ENCODE measurements at places on chromosomes 7 and 10.

- DNase-seq: no peak
Measured at GRCh38 chr10:77359950-77360520, 277.6 kb downstream of the KCNMA1 start.

DNA sequence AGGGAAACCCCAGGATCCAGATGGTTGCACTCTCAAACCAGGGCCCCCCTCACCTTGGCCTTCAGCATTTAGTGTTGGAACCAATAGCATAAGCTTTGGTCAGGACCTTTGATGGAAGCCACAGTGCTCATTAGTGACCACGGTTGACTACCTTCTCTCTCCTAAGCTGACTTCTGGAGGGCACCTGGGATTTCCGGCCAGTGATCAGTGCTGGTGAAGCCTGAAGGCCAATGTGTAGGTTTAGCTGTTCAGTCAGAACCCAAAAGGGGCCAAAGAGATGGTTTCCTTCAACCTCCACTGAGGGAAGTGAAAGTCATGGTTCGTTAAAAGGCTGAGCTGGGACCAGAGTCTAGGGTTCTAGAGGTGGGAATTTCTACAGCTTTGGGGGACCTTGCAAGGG, 46.4 kb downstream of the TCF7L2 start:
- DNase-seq: no peak

DNA sequence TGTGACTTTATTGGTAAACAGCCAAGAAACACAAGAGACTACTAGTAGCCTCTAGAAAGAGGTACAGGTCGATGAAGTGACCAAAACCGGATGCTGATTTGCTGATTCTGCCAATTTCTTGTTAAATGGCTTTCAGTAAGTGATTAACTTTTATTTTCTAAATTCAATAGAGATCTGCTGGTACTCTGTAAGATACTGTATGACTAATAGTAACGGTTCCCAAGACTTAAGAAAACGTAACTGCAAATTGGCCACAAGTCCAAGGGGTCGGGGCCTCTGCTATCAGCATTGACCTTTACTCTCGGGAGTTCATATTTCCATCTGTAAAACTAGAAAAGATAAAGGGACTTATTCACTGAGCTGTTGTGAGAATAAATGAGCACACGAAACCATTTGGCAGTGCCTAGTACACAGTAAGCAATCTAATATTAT, 1.4 kb downstream of the FAM3C start:
- no peak for DNase-seq

- no peak for DNase-seq
Measured at GRCh38 chr7:134287916-134288659, 28.6 kb downstream of the SLC35B4 start.

DNA sequence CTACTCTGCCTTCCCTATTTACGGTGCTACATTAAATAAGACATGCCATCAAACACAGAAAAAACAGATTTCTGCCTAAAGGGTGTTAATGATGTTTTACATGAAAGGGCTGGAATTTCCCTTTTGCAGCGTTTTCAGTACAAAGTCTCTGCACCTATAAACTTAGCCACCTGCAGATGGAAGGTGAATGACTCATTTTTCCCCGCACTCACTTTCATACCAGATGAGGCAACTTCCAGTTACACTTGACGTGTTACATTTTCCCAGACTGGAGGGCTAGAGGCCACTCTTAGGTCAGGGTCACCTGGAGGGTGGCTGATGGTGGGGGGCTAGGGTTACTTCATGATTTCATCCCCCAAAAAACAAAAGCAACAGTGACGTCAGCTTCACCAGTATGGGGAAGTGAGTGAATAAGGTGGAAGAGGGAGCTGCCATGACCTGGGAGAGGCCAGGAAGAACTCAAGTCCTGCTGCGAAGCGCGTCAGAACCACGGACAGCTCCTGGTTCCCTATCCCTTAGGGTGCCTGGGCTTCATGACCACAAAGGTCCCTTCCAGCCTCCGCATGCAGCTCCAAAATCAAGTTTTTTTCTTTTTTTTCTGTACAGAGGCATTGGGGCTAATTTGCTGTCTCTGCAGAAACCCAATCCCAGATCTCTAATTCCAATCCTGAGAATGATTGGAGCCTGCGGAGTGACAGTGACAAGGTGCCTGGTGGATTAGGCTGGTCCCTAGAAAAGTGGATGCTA, 94.0 kb downstream of the ADARB2 start:
- DNase-seq: no peak

DNA sequence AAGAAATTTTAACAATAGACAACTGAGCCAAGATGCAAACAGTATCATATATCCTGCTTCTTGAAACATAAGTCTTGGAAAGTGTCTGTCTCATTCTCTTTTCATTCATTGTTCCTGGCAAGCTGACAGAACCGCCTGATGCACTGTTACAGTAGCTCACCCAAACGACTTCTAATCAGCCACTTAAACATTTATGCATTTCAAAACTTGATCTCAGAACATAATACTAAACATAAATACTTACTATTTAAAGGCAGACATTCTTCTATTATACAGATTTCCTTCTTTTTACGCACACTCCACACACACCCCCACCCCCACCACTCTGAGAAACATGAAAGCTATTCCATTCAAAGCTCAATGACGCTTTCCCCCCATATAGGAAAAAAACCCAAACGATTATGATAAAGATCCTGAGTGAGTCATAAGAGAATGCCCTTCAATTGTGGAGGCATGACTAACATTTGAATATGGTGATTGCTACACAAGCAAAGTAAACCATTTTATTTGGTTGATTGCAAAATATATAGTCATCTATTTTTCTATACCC, 30.5 kb downstream of the SHTN1 start:
- DNase-seq: no peak

DNA sequence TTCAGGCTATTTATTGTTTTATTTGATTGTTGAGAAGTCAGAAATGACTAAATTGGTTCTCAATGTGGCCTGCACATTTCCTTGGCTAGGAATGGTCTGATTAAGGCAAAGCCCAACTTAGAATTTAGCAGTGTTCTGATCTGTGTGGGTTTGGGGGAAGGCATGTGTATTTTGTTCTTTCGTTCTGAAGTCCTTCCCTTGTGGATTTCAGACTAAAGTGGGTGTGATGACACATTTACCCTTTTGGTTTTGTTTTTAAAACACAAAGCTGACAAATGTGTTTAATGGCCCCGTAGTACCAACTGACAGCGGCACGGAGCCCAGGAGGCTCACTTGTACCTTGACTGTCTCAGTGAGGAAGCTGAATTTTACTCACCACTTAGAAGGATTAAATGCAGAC, 452.3 kb upstream of the GALNT17 start:
- no peak for DNase-seq

DNA sequence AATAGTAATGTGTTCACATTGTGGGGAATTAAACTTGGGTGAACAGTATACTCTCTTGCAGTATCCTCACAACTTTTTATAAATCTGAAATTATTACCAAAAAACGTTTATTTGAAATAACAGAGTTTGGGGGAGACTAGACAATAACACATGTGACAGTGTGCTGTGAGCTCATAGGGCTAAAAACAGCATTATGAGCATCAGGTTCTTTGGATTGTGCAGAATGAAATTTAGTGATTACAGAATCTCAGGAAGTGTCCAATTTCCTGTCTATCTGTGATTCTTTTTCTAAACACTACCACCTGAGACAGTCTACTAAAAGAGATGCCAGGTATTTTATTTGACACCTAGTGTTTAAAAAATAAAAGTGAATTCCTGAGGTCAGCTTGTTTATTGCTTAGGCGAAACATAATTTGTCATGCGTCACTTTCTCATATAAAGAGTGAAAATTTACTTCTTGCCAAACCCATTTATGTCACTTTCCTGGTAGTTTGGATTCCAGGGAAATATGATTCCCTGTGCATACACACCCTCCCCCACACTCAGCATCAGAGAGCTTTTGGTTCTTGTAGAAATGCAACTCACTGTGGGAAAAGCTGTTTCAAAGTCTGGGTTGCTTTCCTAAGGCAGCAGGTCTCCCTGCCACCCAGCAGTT, 71.2 kb downstream of the AOAH start:
- DNase-seq: no peak

DNA sequence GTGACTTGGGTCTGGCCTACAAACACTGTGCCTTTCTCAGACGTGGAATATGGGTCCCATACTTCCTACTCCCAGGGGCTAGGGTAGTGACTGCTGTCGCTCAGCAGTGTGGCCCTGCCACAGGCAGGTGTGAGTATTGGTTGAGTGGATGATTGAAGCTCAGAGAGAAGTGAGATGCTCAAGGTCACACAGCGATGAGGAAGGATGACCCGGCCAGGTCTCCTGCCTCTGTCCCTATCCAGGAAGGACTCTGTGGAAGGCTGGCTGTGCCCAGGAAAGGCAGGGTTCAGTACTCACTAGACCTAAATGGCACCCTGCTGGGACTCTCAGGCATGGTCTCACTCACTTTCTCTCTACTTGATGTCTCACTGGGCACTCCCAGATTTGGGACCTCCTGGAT, 2.8 kb downstream of the PRF1 start:
- DNase-seq: no peak

DNA sequence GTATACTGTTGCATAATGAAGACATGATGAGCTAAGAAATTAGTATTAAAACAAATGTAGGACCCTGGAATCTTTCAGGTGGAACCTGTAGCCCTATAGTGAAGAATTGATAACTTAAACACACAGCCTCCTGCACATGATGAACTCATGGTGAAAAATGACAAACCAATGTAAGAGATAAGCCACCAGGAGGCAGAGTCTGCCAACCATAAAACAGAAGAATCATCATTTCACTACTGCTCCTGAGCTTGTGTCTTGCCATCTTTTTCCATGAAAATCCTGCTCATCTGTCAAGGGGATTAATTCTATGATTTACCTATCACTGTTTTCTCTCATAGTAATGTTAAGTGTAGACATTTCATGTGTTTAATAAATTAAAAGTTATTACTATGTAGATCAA, 363.9 kb downstream of the MALRD1 start:
- DNase-seq: no peak

DNA sequence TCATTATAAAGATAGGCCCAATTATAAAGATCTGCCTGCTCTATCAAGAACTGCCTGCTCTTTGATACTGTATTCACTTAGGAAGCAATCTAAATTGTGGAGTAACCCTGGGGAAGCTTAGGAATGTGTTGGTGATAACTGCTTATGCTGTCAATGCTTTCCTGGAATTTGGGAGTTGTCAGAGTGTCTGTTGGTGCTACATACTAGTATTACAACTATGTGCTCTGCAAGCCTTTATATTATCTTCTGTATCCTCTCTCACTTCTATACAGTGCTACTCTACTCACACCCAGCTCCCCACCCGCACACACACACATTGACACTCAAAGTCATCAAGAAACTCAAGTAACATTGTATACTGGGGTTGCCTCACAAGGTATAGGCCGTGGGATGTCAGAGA, 6.1 kb downstream of the ZNF277 start:
- DNase-seq: no peak

DNA sequence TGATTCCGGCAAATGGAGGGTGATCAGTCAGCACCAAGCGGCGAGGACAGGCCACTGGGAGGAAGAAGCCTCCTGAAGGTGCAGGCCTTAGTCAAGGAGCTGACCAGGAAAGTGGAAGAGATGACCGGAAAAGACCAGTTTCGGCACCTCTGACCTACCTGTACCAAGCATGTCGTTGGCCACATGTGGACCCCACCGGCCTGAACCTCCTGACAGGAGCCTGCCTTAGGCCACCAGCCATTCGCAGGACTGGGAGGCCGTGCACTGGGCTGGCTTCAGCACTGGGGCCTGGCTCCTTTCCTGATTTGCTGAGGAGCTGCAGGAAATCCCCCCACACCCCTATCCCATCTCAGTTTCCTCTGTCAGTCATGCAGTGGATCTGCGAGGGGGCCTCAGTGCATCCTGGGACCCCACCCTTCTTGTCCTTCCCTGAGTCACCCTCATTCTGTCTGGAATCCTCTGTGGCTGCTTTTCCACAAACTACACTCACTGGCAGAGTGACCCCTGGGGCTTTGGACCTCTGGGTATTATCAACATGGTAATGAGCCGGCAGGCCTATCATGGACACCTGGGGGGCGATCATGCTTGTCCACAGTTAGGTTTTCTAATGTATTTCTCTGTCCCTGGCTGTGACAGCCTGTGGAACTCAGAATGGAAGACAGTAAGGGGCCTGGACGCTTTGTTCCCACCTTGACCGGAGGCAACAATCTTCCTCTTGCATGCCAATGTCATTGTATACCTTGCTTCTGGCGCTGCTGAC, 33.0 kb downstream of the RAMP3 start:
- DNase-seq: no peak

GRCh38 chr7:81810476-81811155, 40.8 kb upstream of the HGF start:
- no peak for DNase-seq

DNA sequence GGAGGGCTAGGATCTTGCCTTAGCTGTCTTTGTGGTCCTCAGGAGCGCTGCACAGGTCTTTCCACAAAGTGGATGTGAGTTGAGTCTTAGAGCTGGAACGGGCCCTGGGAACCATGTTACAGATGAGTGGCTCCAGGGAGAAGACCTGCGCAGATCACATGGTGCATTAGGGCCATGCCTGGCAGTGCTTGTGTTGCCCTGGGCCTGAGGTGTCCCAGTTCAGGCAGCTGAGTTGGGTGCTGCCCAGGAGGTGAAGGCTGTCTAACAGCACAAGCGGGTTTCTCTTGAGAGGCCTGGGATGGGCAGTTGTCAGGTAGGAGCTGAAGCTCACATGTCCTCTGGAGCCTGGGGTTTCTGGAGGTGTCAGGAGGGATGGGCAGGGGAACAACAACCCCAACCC, 33.7 kb upstream of the ANKRD2 start:
- no peak for DNase-seq

DNA sequence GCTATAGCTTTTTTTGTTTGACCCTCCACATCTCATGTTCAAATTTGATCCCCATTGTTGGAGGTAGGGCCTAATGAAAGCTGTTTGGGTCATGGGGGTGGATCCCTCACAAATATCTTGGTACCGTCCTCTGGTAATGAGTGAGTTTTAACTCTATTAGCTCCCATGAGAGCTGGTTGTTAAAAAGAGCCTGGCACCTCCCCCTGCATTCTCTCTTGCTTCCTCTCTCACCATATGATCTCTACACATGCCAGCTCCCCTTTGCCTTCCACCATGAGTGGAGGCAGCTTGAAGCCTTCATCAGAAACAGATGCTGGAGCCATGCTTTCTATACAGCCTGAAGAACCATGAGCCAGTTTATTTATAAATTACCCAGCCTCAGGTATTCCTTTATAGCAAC, 43.0 kb upstream of the IMMP2L start:
- DNase-seq: no peak

- DNase-seq: no peak
Measured at GRCh38 chr7:44264221-44264931, 61.0 kb downstream of the CAMK2B start.

- DNase-seq: no peak
Measured at GRCh38 chr7:113664867-113665266, 253.9 kb downstream of the PPP1R3A start.

Data from lower lobe of right lung (tissue), 2 donors.